Fibroblast of skin of abdomen (primary cell): ENCODE measurements at places on chromosomes 1 and 21.
A peak's percentile ranks its signal among the peaks of the same experiment; 100 is the strongest.

DNA sequence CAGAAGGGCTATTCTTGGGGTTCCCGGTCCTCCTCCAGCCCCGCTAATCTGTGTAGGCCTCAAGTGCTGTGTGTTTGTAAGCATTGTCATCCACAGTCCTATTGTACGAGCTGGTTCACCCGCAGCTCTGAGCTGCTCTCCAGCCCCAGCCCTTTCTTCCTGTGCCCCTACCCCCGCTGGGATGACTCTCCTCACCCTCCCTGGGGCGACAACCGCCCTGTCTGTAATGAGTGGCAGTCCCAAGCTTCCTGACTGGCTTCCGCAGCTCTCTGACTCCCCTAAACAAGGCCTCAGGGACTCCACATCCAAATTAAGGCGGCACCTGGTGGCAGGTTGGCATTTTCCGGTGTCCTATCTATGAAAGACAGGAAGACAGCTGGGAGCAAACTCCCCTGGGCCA is 45.8 kb downstream of the TFF3 start:
- DNase-seq, result no peak

DNA sequence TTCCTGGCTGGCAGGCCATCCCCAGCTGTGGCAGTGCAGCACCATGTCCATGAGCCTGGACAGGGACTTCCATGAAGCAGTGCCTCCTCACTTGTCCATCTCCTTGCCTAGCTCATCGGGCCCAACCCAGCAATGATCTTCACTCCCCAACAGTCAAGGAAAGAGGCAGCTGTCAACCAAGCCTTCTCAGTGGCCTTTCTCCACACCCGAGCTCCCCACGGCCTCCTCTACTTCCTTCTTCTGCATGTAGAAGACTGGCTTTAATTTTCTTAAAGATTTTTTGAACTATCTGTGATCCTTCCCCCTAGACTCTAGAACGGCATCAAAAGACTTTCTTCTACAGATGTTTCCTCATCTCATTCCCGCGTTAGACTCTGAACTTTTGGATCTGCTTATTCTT is 65.5 kb upstream of the COA6 start:
- no peak for DNase-seq

- peak; percentile 74 for DNase-seq
These were observed 293.1 kb downstream of the LMX1A start for GRCh38 chr1:165063181-165063965.

DNA sequence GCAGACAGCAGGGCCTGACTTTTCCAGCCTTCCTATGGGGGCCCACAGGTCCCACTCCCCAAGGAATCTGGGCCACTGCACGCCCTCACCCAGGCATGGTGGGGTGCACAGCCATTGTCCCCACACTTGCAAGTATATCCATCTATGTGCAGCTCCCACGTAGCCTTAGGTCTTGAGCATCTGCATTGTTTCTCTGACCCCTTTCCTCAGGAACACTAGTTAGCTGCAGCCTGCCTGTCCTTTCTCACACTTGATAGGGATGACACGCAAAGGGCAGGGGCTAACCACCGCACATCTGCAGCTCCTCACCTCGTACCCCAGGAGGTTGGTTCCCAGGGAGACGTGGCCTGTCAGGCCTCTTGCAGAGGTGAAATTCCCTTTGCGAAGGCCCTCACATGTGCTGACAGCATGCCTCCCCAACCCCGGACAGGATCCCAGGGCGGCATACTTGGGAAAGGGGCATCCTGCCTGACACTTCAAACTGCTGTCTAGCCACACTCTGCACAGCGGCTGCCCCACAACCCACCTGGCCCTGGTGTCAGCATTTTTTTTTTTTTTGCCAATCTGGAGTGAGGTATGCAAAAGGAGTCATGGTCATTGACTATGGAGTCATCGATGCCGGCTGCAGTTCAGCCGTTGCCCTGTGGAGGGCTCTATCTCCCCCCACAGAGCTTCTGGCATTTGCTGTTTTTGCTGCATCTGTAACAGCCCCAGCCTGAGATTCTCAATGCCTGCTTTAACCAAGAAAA is 5.0 kb downstream of the JMJD4 start:
- DNase-seq, result peak; percentile 61

DNA sequence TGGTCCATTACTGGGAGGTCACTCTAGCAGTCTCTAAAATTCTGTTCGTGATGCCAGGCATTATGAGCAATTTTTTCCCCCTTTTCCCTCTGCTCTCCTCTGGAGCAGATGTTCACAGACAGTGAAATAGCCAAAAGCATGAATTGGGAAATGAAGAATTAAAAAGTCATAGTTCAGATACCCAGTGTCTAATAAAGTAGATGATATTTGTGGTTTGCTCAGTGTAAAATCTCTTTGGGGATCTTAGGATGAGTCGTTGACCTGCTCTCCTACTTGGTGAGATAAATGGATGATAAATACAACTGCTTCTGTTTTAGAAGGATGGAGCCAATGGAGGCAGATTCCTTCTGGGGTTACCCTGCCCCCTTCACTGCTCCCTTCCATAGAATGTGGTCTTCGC is 56.3 kb downstream of the KIAA0040 start:
- DNase-seq, result peak; percentile 49

DNA sequence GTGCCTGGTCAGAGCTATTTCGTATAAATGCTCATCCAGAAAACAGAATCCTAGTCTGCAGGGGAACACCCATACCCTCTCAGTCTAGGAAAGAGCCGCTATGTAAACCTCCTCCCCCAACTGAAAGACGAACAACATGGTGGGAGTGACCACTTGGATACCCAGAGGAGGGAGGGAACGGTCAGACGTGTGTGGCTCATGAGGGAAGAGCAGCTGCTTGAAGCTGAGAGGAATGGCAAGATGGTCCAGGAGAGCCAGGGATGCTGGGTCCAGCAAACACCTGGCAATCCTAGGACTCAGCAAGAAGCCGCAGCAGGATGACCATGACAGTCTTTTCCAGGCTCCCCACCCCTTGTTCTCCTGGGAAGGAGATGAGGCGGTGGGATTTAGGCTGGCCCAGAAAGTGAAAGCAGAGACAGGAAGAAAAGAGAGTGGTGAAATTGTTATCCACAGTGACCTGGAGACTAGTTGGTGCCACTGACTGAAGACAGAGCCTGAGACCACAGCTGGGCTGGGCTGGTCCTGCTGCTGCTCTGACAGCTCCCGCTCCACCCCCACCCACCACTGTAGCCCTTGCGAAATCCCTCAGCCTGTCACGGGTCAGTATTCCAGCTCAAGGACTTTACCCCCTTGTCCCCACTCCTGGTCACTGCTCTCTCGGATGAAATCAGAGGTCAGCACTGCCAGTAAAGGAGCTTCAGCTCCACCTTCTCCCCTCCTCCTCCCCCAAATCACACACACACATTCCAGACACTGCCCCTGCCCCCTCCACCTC is 3.6 kb downstream of the CERS2 start:
- DNase-seq, result no peak

GRCh38 chr1:208273386-208274017 is 29.3 kb upstream of the PLXNA2 start:
- no peak for DNase-seq

- peak; percentile 5 for DNase-seq
These were observed 90.8 kb downstream of the GTF2B start for GRCh38 chr1:88800382-88801051.

DNA sequence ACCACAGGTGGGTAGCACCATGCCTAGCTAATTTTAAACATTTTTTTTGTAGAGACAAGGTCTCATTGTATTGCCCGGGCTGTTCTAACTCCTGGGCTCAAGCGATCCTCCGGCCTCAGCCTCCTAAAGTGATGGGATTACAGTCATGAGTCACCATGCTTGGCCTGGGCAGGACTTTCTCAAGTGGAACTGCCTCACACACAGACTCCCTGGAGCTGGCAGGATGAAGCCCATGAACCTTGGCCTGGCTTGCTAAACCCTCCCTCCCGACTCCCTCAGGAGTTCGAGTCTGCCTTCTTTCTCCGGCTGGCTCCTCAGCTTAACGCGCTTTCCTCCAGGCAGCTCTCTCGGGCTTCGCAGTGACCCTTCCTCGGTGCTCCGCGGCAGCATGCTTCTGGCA is 7.7 kb upstream of the ECE1 start:
- no peak for DNase-seq

GRCh38 chr1:231512147-231512698 is 16.2 kb upstream of the TSNAX start:
- DNase-seq, result peak; percentile 84

DNA sequence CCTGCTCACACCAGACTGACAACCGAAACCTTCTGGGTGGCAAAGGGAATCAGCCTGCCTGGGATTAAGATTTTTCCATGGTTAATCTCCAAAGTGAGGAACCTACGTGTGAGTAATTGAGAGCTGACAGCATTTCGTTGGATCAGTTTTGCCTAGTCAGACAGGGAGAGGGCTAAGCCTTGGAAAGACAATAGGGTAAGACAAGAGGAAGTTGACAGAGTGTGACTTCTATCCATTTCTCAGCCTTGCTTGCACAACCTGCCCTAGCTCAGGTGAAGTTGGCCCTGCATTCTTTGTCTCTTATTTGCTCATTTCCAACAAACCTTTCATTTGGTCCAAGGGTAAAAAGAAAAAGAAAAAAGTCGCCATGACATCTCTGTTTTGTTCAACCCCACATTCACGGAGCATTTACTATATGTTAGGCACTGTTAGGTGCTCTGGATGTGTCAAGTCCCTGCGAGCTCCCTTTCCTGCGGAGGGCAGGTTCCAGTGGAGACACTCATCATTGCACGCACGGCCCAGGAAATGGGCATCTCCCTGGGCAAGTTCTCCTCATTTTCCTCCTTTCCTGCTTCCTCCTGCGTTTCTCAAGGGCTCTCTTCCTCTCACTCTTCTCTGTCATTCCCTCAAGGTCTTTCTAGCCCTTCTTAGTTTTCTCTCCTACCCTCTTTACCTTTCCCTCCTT is 23.3 kb downstream of the KIRREL1 start:
- DNase-seq, result no peak

- DNase-seq, result no peak
These were observed 146.3 kb downstream of the TSEN15 start for GRCh38 chr1:184197831-184198230.

- DNase-seq, result no peak
These were observed 21.1 kb upstream of the ACTRT2 start for GRCh38 chr1:3000214-3000613.

DNA sequence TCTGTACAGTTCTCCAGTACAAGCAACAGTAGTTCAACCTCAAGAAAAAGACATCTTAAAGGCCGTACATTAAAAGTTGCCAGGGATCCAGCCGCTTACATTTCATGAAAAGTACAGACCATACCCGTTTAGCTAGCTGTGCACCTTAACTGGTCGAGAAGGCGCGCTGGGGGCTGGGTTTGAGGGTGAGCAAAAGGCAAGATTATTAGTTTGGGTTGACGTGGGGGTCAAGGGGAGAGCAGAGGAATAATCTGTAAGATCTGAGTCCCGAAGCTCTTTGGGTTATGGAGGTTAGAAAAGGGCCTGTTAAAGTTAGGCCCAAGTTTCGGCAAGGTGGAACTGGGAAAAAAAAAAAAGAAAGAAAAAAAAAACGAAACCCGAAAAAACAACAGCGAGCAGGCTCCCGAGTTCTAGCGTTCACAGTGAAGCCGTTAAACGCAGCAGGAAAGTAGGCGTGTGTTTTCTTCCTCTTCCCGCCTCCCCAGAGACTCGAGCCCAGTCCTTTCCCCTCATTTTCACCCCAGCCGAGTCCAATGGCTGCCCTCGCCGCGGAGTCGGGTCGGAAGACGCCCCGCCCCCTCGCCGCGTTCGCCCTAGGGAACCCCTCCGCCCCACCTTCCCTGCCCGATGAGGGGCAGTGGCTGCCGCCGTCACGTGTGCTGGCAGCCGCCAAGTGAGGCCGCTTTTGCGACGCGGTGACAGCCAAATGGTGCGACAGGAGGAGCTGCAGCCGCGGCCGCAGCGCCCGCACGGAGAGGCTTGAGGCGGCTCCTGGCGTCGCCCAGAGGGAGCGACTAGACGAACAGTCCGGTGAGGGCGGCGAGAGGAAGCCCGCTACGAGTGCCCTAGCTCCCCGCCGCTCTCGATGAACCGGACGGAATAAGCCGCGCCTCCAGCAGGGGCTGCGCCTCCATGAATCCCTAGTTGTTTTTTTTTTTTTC is at the start of gene PKN2:
Gene PKN2 (plus strand): TSS at position 733 of the 941 bp plus-strand sequence. CDS start 308 bp downstream, outside the sequence.
- peak; percentile 99 for DNase-seq
